ENCODE measurements at places on chromosomes 5 and 9.
A peak's percentile ranks its signal among the peaks of the same experiment; 100 is the strongest.

DNA sequence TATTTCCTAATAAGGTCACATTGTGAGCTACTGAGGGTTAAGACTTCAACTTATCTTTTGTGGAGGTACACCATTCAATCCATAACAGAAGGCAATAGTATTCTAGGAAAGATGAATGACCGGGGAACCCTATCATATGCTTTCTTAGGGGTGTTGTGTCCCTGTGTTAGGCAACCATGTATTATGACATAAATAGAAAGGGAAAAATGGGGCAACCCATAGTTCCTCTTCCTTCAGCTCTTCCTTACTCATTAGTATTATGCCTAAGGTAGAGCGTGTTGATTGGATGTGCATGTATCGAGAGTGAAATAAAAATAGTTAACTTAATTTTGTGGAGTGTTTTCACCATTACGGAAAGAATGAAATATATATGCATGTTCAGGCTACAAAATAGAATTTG is 6.0 kb upstream of the CCNJL start:
- DNase-seq, result no peak

DNA sequence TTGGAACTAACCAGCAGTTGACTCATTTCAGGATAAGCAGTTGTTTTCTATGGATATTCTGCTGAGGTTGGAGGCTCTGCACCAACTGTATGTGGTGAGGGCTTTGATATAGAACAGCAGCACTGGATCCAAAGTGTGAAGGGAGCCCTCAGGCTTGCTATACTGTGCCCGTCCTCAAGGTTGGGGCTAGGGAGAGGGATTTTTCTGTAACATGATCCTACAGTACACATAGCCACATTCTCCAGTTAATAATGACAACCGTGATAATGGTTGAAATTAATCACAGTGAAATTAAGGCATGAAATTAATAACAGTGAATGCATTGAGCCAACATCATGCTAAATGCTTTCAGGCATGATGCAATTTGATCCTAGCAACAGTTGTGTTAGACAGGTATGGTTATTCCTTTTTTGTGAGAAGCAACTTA is 36.7 kb downstream of the ARHGAP26 start:
- no peak for DNase-seq

DNA sequence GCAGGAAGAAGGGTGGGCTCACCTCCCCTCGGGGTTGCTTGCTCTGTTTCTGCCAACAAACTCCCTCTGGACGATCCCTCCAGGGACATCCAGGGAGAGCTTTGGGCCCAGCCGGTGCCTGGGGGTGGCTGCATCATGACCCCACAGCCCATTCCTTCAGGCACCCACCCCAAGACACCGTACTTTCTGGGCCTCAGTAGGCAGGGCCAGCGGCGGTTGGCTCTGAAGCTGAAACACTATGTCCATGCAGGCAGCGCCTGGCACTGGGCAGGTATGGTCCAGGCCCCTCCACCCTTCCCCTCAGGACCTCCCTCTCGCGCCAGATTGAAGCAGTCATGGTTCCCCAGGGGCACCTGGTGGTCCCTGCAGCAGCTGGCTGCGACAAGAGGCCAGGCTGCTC is 18.5 kb upstream of the SUSD3 start:
- DNase-seq, result no peak

- DNase-seq, result no peak
Measured at GRCh38 chr5:178210686-178211085, 6.4 kb downstream of the HNRNPAB start.

- DNase-seq, result no peak
Measured at GRCh38 chr5:137313526-137314175, 185.5 kb downstream of the SPOCK1 start.

DNA sequence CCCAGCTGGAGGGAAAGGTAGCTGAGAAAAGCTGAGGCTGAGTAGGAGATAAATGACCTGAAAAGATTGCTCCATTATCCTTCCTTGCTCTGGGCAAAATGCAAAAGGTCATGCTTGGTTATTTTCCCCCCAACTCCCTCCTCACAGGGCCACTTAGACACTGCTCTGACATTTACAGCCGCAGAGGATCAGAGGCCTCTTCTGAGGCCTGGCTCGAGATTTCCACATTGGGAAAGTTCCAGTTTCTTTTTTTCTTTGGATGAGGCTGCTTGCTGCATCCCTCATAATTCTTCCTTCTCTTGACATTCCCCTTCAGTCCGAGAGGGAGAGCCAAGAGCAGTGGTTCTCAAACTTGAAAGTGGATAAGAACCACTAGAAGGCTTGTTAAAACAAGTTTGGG is 60.1 kb upstream of the HSPA9 start:
- DNase-seq, result peak; percentile 59

- no peak for DNase-seq
Measured at GRCh38 chr5:78568212-78568611, 80.4 kb downstream of the LHFPL2 start.

DNA sequence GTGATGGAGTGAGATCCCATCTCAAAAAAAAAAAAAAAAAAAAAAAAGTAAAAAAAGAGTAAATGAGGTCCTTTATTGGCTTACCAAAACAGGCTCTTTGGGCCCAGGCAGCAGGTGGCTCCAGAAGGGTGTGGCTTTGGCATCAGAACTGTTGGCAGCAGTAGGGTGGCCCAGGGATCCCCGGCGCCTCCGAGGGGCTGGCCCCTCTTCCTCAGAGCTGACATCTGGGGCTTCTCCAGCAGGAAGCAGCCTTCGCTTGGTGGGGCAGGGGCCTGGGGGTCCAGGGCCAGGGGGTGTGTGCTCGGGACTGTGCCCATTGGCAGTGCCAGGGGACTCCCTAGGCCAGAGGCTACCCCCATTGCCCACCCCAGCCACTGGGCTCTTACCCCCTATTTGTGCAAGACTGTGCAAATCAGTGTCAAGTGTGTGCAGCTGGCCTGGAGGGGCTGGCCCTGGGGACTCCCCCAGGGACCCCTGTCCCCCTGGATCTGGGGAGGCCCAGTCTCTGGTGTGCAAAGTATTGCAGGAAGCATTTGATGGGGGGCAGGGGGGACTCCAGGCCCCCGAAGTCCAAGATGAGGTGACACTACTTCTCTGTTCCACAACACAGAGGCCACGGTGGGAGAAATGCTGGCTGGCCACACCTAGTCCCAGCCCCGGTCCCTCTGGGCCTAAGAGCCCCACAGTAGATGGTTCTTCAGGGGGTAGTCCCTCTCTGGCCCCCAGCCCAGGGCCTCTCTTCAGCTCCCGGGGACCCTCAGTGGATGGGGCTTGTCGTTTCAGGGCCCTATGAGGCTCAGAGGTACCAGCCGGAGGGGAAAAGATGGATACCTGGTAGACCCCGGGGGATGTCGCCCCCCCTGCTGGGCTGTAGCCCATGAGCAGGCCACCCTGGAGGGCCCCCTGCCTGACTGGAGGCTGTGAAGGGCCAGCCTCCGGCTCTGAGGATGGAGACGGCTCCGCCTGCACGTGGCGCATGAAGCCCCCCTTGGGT is 4.7 kb upstream of the STOML2 start:
- DNase-seq, result no peak

DNA sequence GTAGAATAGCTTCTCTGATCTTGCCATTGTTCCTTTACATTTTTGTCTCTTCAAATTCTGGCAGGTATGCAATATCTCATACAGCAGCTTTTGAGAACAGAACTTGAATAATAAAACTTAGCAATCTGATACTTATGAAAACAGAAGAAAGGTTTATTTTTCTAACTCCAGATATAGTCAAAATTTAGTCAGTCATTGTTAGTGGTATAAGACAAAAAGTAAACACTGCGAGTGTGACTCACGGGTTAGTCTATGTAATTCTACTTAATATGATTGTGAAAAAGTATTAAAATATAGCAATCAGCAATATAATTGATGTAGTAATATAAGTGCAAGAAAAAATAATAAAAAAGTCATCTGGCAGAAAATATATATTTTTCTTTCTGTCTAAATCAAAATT is 910.4 kb downstream of the DNAH5 start:
- no peak for DNase-seq

GRCh38 chr5:74822288-74822687 is 43.9 kb downstream of the FAM169A start:
- no peak for DNase-seq

GRCh38 chr9:126144603-126145456 is 181.8 kb upstream of the MVB12B start:
- no peak for DNase-seq

GRCh38 chr5:180373454-180373853 is 20.3 kb upstream of the GFPT2 start:
- DNase-seq, result no peak

GRCh38 chr5:154618696-154619095 is 136.5 kb upstream of the LARP1 start:
- DNase-seq, result no peak

DNA sequence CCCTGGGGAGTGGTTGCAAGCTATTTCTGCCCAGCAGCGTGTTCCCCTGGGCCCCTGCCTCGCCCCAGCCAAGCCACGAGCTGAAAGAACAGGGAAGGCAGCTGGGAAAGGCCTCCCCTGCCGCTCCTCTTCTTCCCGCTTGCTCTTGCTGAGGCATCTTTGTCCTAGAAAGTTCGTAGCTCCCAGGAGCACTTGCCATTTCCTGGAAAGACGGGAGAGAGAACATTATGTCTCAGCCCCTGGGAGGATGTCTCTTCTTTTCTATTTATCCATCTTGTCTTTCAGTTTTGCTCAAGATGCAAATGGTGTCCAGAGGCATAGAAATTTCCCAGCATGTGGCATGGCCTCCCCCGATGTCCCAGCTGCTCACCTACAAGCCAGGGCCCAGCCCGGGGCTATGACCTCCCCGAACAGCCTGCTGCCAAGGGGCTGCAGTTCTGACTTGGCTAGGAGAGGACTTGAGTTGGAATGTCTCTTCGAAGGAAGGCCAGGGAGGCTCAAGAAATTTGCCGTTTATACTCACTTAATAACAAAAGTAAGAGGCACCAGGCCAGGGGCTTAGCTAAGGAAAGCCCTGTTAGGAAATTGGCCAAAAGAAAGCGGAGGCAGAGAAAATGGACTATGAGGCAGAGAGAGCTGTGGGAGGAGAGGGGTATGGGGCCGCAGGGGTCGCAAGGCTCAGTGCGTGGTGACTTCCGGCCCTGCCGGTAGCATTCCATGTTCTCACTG is 87.3 kb downstream of the LIFR start:
- peak; percentile 32 for DNase-seq

- no peak for DNase-seq
Measured at GRCh38 chr9:108161503-108161902, 671.9 kb upstream of the KLF4 start.

DNA sequence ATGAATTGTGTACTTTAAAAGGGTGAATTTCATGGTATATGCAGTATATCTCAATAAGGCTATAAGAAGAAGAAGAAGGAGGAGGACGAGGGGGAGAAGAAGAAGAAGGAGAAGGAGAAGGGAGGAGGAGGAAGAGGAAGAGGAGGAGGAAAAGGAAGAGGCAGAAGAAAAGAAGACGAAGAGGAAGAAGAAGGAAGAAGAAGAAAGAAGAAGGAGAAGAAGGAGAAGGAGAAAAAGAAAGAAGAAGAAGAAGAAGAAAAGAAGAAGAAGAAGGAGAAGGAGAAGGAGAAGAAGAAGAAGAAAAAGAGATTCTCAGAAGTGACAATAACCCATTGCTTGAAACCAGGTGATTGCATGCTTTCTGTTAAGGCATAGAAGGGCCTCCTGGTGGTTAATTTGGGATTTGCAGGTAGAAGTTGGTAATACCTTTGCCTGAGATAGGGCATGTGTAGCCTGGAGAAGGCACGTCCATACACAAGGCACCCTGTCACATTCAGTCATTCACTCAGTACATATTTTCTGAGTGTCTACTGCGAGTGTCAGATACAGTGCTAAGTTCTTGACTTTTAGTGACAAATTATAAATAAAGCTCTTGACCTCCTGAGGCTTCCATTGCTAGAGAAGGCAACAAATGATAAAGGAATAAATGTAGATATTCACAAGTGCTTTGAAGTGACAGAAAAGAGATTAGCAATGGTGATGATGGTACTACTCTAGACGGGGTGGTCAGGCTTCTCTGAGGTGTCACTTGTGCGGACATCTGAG is 231.3 kb downstream of the NPR3 start:
- DNase-seq, result no peak

GRCh38 chr9:120768886-120769285 is 24.3 kb downstream of the FBXW2 start:
- no peak for DNase-seq

DNA sequence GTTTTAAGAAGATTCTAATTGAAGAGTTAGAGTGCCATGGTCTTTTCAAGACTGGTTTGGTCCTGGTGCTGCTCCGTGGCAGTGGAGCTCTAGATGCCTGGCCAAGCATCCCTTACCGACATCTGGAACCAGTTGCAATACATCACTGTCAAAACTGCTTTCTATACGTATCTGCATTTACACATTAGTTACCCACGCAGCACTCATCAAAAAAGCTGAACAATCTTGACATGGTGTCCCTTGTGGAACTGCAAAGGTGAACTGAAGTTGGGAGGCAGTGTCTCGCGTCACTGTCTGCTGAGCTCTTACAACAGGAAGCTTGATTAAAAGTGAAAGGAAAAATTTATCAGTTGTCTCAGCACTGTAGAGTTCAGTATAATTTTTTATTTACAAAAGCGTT is 82.6 kb downstream of the PBX3 start:
- DNase-seq, result peak; percentile 11

DNA sequence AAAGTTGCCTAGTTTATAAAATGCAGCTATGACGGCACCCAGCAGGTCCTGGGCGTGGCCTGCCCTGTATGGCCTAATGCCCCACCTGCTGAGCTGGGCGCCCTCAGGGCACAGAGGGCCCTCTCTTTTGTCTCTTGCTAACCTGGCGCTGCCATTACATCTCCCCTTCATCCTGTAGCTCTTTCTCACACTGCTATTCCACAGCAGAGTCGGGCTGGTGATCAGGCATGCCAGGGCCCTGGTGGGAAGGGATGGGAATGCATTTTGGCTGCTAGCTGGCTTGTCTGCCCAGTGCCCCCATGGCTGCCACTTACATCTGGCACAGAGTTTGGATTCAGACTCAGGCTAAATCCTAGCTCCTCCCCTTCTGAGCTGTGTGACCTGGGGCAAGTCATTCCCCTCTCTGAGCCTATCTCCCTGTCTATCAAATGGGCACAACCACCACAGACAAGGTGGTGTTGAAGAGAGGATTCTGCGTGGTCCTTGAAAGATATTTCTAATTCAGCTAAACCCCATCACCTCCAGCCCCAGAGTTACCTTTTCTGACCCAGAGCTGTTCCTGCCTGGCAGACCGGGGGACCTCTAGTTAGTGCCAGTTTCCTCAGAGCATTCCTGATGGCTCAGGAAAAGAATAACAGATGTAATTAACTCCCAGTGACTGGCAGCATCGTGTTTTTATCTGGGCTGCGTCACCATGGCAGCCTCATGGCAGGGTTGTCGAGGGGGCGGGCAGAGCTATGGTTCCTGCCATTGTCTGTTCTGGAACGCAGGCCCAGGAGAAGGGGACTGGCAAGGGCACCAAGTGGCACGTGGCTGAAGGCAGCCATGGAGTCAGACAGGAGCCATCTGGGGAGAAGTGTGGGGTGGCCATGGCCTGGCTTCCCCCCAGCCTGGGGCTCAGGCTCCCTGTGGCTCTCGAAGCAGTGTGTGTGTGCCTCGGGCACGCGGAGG is 6.3 kb downstream of the PRR7 start:
- no peak for DNase-seq
